HS-5 (cell line): ENCODE measurements at places on chromosomes 3 and 15.

GRCh38 chr15:44015545-44016305, 179.3 kb downstream of the FRMD5 start:
- no peak for DNase-seq

- peak; percentile 74 for DNase-seq
Measured at GRCh38 chr3:149589332-149589731, 68.5 kb downstream of the WWTR1 start.

GRCh38 chr15:90799639-90800170, 68.7 kb upstream of the FURIN start:
- DNase-seq = no peak

- no peak for DNase-seq
Measured at GRCh38 chr3:136018876-136019275, 53.3 kb downstream of the PPP2R3A start.

DNA sequence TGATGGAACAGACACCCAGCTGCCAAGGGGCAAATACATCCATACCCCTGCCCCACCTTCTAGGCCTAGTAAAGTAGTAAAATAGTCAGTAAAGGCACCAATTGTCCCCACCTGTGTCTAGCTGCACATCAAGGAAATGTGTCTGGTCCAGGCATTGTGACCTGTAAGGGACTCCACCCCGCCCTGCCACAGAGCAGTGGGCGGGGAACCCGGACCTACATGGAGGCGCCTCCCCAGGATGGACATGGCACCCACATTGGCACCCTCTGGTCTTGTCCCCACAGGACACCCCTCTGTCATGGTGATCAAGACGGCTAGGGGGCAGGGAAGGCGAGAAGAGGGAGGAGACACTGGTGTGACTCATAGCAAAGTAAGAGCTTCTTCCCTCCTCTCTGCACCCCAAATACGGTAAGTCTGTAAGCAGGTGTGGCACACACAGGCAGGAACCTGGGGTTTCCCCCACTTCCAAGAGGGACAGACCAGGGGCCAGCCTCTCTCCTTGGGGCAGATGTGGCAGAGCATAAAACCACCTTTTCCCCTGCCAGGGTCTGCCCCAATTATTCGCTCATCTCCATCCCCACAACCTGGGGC, 13.5 kb upstream of the LINGO1 start:
- no peak for DNase-seq
